Right cardiac atrium (tissue), 5 donors: ENCODE measurements at places on chromosomes 3 and 15. TPM values are rescaled to one million over a fixed set of nuclear protein-coding genes. Genes with fewer than 3 reads are reported as not detected.

Gene GBE1
- polyA plus RNA-seq, result 38.2 TPM

Gene TLR9
- 0.05 TPM for polyA plus RNA-seq

Gene IL17RE
- 1.2 TPM for polyA plus RNA-seq

Gene CCR8
- polyA plus RNA-seq, result not detected

DNA sequence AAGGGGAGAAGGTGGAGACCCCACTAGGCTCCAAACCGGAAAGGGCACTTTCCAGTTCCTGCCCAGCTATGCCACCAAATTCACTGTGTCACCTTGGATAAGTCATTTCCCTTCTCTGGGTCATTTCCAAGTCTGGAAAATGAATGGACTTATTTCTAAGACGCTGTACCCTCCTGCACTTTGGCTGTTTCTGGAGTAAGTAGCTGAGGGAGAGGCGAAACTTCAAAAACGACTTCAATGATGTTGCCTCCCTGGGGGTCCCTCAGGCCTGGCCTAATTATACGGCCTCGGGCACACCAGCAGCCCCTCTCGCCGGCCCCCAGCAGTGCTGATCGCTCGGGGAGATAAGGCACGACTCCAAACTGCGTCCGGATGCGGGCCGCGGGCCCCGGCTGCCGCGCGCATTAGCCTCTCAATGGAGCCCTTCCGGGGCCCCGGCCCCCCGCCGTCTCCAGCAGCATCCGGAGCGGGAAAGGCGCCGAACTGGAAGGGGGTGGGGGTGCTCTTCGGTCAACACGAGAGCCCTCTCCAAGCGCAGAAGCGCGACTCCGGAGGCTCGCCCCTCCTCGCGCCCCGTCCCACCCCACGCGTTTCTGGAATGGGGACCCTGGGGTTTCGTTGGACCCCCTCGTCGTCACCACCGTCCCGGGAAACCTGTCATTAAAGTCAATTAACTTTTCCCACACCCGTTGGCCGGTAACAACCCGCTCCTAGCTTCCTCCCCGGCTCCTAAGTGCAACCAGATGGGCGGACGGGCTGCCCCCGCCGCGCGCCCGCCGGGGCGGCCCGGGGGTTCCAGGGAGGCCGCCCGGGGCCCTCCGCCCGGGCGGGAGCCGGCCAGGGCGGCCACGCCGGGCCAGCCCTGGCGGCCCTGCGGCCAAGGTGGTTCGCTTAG, 4.8 kb downstream of the HES1 start:
- peak; percentile 89 for DNase-seq

GRCh38 chr3:111323019-111323418, 219.0 kb upstream of the CD96 start:
- no peak for DNase-seq

- DNase-seq, result no peak
Observed at GRCh38 chr3:133369068-133369440, 30.8 kb upstream of the BFSP2 start.

- DNase-seq, result no peak
Observed at GRCh38 chr3:118766306-118766669, 268.4 kb downstream of the IGSF11 start.

DNA sequence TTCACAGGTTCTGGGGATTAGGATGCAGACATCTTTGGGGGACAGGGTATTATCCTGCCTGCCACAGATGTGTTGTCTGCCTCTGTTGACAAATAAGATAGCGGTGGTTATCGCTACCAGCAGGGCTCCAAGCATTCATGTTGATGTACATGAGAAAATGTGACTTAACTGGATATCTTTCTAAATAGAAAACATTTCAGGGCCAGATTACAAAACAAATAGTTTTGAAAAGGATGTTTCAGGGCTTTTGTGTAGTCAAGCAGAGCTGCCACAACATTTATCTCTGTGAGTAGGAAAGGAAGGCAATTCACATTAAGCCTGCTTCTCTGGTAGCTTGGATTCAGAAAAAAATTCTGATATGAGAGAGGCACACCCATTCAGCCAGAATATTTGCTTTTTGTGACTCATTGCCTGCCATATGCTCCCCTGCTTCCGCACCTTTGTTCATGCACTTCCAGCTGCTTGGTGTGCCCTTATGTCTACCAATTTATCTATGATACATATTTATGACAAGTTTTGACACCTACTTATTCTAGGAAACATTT, 22.8 kb downstream of the PLS1 start:
- DNase-seq, result no peak

- no peak for DNase-seq
Observed at GRCh38 chr3:107716734-107717133, 194.0 kb downstream of the BBX start.
